Astrocyte of the hippocampus (primary cell): ENCODE measurements at places on chromosomes 12 and 14.

GRCh38 chr14:79021766-79022165 lies 851.6 kb downstream of the NRXN3 start:
- no peak for DNase-seq

GRCh38 chr14:76267322-76268046 lies 108.5 kb upstream of the ESRRB start:
- DNase-seq: peak; percentile 57

DNA sequence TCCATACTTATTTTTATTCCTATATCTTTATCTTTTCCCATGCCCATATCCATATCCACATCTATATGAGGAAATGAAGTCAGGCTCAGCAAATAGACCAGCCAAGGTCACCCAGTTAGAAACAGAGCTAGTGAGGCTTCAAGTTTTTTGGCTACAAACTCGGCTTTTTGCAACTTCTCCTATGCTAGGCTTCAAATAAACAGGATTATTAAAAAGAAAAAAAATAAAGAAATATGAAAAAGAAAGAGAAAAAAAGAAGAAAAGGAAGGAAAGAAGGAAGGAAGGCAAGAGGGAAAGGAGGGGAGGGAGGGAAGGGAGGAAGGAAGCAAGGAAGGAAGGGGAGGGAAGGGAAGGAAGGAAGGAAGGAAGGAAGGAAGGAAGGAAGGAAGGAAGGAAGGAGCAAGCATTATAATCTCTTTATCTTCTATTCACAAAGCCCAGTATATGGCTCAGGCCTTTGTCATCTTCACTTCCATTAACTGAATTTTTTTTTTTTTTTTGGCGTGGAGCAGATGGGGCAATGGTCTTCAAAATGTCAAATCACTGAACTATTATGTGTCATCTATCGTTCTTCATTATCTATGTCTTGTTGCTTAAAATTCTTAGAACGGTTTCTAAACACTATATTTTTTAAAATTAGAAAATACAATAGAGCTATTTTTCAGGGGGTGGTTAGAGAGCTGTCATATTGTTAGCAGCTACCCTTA lies 418.2 kb downstream of the VRK1 start:
- DNase-seq: no peak

- DNase-seq: no peak
Observed at GRCh38 chr12:87943023-87943422, 86.2 kb downstream of the C12orf50 start.

DNA sequence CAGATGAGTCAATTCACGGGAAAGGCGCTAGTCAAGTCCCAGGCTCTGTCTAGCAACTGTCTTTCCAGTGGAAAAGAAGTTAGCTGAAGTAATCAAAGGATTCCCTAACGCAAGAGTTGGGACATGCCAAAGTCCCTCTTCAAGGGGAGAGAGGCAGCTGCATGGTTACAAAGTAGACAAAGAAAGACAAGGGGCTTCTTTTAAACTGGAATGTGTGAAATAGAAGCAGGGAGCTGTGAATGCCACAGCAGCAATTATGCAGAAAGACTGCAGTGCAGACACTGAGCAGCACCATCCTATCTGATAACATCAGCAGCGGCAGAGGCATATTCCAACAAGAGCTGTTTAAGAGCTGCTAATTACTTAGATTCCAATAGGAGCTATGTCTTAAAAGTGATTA lies 12.5 kb upstream of the CIPC start:
- no peak for DNase-seq

DNA sequence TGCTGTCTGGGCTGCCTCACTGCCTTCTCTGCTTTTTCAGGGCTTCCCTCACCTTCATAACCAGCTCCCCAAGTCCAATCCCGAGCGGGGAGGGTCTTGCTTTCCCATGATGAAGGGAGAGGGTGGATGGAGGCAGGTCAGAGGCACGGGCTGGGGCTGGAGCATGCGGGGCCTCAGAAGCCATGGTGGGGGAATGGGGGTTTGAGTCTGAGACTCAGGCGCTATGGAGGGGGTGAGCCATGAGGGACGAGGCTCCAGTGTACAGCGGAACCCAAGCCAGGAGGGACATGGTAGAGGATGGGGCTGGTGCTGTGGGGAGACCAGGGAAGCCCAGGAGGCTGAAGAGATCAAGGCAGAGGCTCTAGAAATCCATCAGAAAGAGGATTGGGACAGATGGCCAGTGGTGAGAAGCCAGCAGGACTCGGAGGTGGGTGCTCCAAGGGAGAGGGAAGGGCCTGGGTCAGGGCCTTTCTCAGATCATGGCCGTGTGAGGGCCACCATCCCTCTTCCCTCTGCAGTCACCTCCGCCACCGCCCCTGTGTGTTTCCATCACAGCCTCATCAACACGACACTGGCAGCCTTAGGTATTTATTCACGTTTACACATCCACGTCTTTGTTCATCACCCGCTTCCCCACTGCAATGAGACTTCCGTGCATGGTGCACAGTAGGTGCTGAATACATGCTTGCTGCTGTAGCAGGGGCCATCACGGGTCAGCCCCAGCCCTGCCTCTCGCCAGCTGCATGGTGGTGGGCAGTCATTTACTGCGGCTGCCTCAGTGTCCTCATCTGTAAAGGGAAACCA lies 144.7 kb downstream of the ADGRD1 start:
- no peak for DNase-seq

GRCh38 chr14:24377126-24377525 lies 9.1 kb downstream of the NFATC4 start:
- no peak for DNase-seq
